T-cell (primary cell): ENCODE measurements at places on chromosomes 1 and 21.

DNA sequence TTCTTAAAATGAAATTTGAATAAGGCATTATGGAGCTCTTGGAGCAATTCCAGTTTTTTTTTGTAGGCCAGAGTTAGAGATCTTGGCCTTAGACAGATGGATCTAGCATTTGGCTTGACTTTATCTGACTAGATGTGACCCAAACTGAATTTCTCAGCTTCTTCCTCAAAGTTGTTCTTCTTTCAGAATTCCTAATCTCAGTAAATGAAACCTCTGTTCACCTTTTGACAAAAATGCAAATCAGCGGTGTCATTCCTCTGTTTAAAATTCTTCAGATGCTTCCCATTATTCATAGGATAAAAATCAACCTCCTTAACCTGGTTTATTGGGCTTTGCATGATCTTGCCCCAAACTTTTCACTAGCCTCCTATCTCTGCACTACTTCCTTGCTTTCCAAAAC lies 177.6 kb downstream of the RASAL2 start:
- DNase-seq = no peak

GRCh38 chr1:33872683-33873082 lies 8.8 kb downstream of the HMGB4 start:
- DNase-seq = no peak

DNA sequence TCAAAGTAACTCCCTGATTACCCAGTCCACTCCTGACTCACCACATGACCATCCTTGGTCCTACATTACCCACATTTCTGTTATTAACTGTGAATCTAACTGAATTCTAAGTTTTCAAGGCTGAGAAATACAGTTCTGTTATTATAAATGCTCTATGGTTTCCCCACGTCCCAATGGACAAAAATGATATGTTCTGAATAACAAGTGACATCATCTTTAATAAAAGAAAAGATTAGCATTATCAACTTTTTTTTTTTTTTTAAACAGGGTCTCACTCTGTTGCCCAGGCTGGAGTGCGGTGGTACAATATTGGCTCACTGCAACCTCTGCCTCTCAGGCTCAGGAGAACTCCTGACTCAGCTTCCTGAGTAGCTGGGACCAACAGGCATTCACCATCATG lies 59.6 kb downstream of the ZSWIM5 start:
- DNase-seq = no peak

DNA sequence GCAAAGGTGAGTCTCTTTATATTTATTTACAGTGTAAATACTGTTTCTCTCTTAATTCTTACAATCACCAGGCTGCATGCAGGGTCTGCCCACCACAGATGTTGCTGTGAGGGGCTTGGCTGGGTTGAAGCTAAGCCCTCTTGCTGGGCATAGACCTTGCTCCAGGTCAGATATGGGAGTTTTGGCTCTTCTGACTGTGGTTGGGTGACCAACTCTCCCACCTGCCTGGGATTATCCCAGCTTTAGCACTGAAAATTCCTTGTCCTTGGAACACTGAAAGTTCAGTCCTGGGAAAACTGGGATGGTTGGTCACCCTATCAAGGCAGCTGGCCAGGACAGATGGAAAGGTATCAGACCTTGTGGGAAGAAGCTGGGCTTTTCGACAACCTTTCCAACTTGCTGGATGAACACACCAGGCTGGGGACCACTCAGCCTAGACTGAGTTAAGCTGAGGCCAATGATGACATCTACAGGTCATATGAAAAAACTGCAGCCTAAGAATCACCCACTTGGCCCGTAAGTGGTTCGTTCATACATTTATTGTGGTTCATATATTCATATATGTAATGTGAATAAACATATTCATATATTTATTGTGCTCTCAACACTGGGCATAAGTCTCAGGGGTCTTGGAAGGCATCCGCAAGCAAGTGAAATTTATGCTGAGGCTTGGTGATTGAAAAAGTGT lies 26.6 kb upstream of the HPDL start:
- DNase-seq = peak; percentile 41

- no peak for DNase-seq
These were observed 436.5 kb upstream of the VAMP3 start for GRCh38 chr1:7334475-7335035.

- DNase-seq = no peak
These were observed 64.9 kb downstream of the RGS13 start for GRCh38 chr1:192700834-192701271.

- peak; percentile 71 for DNase-seq
These were observed 41.9 kb upstream of the TNFRSF1B start for GRCh38 chr1:12124693-12125421.

- no peak for DNase-seq
These were observed 89.2 kb upstream of the CCDC190 start for GRCh38 chr1:162950187-162950586.
